ENCODE measurements at places on chromosomes 16 and 17.

GRCh38 chr17:48727415-48728175 is 955 bp downstream of the HOXB13 start:
- no peak for DNase-seq

- no peak for DNase-seq
Observed at GRCh38 chr16:360698-361336, 8.3 kb upstream of the AXIN1 start.

GRCh38 chr16:75043175-75043895 is 44.5 kb downstream of the ZNRF1 start:
- DNase-seq: no peak

DNA sequence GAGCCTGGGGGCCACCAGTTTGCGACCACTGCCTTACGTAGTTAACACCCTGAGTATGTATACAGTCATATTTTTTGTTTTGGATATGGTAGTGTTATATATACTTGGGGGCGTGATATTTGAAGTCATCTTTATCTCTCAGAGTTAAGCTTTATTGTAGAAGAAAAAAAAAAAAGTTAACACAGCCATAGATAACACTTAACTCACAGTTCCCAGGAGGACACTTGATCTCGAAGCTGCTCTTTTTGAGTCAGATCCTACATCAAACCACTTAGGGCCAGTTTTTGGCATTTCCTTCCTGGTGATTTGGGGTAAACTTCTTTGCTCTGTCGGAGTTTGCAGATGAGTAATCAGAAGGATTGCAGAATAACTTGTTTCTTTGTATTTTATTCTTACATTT is 5.8 kb downstream of the ITPRIPL2 start:
- DNase-seq: no peak

DNA sequence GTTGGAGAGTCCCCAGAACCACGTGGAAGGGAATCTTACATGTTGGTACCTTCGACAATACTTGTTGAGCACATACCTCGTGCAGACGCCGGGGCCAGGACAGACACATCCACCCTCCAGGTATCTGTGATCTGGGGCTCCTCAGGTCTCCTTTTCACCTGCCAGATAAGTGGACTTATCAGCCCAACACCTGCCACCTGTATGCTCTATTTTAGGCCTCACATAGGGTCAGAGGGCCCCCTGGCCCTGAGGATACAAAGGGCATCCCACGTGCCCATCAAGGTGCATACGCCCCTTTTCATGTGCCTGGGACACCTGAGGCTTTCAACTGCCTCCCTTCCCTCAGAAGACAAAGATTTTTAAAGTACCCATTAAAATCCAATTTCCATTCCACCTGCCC is 212.7 kb downstream of the MRTFB start:
- no peak for DNase-seq

GRCh38 chr16:80092681-80093080 is 448.1 kb upstream of the DYNLRB2 start:
- no peak for DNase-seq

GRCh38 chr16:3234543-3234856 is 458 bp downstream of the ZNF200 start:
- no peak for DNase-seq

DNA sequence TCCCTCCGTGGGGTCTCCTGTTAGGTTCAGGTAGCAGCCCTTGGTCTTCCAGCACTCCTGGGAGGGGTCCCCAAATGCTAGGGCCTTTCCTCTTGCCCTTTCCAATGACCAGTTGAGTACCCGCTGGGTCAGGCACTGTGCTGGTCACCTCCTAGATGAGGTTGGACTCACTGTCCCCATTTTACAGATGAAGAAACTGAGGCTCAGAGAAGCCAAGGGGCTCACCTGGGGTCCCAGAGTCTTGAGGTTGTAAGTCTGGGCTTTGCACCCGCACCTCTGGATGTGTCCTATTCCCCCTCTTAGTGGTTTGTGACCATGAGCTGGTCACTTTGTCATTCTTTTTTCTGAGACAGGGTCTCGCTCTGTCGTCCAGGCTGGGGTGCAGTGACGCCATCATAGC is 1.4 kb upstream of the CASKIN1 start:
- no peak for DNase-seq
